ENCODE measurements at places on chromosomes 5 and 9. TPM values are rescaled to one million over a fixed set of nuclear protein-coding genes. Genes with fewer than 3 reads are reported as not detected.

SIT1 gene
- not detected for total RNA-seq

PHF2 gene
- total RNA-seq: 10.9 TPM

NDFIP1 gene
- 16.8 TPM for total RNA-seq

DNAH5 gene
- total RNA-seq: 0.13 TPM

DOK3 gene
- 1.4 TPM for total RNA-seq

EEIG1 gene
- 41.3 TPM for total RNA-seq

AQP3 gene
- total RNA-seq: 47.7 TPM

ZNF300 gene
- 4.7 TPM for total RNA-seq

All from bronchial epithelial cell (primary cell).